ENCODE measurements at places on chromosomes 3 and 15.

DNA sequence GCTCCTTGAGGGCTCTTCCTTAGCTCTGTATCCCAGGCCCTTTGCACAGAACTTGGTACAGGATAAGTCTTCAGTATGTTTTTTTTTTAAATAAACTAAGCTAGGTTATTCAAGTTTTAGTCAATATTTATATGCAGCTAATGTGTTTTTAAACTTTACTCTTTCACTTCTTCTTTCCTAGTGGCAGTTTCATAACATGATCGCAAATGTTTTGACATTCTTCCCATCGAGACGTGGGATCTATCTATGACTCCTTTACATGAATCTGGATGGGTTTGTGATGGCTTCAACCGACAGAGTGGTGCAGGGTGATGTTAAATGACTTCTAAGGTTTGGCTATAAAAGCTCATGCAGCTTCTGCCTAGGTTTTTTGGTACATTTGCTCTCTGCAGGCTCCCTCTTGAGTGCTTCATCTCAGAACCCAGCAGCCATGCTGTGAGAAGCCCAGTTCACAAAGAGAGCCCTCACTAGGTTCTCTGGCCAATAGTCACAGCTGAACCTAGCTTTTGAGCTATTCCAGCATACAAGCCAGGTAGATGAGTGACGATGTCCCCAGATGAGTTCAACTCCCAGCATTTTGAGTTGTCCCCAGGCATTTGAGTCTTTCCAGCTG, 13.5 kb upstream of the MECOM start:
- no peak for DNase-seq

GRCh38 chr15:70151462-70151861, 53.7 kb upstream of the TLE3 start:
- DNase-seq = no peak

GRCh38 chr3:71444028-71444860, 139.3 kb downstream of the FOXP1 start:
- DNase-seq = peak; percentile 61

- DNase-seq = no peak
These were observed 15.5 kb upstream of the IL16 start for GRCh38 chr15:81181220-81181619.

- no peak for DNase-seq
These were observed 2.8 kb upstream of the CCR3 start for GRCh38 chr3:46239301-46239938.

GRCh38 chr3:168077091-168077490, 18.6 kb downstream of the GOLIM4 start:
- DNase-seq = no peak

DNA sequence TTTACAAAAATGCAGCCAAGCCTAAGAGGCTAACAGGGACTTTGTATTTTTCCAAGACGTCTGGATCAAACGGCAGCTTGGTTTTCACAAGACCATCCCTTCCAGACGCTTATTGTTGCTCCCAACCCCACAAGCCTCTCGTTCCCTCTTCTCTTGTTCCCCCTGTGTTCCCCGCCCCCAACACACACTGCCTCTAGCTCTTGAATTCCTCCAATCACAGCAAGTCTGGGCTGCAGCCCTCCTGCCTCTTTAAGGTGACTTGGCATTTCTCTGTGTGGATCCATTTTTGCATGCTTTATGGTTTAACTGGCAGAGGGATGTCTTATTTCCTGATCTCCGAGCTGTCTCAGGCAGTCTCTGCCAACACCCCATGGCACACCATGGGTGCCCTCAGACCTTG, 182.2 kb downstream of the ABHD5 start:
- DNase-seq = no peak

- DNase-seq = no peak
These were observed 10.5 kb downstream of the SLC6A6 start for GRCh38 chr3:14412831-14413380.

DNA sequence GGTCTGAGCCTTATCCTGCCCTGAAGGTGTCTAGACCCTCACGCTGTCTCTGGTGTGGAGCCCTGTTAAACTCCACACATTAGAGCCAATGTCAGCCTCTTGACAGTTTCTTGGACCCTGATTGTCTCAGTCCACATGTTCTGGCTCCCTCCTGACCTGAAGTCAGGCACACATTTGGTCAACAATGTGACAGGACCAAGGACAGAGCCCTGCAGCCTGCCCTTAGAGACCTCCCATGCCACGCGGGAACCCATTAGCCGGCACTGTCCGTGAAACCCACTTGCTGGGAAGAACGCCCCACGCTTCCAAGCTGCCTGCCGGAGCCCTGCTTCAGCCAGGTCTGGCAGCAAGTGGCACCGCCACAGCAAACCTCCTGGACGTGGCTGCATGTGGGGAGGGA, 162.7 kb upstream of the LINGO1 start:
- no peak for DNase-seq

DNA sequence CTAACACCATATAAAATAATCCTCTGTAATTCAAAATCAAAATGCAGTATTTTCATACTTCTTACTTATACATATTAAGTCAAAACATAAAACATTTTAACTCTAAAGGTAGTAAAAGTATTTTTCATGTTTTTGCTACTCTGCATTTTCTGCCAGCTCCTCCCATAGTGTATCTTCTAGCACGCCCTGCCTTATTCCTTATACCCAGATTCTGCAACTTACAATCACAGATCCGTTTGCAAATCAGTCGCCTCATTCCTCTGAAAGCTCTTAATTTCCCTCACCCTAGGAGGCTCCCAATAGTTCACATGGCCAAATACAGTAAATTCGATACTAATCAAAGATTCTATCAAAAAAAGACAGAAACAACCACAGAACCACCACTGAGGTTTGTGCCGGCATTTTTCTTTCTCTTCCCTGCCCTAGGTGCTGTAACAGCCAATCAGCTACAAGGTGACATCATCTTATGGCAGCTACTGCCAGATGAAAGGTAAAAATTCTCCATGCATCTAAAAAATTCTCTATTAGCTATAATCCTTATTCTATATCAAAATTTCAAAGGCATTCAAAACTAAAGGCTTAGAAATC, 72.9 kb downstream of the CLASP2 start:
- DNase-seq = no peak

- DNase-seq = no peak
These were observed 649 bp upstream of the PIK3CB start for GRCh38 chr3:138835397-138835757.

DNA sequence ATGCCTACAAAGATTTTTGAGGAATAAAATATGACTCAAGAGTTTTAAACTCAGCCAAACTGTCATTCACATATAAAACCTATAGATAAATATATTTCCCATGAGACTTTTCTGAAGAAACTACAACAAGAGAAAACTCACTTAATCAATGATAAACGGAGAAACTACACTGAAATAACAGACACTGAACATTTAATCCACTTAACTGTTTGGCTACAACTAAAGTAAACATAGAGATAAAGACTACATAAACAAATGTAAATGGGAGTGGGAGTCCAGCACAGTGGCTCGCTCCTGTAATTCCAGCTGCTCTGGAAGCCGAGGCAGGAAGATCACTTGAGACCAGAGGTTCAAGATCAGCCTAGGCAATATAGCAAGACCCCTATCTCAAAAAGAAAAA, 79.2 kb downstream of the MEX3B start:
- no peak for DNase-seq

DNA sequence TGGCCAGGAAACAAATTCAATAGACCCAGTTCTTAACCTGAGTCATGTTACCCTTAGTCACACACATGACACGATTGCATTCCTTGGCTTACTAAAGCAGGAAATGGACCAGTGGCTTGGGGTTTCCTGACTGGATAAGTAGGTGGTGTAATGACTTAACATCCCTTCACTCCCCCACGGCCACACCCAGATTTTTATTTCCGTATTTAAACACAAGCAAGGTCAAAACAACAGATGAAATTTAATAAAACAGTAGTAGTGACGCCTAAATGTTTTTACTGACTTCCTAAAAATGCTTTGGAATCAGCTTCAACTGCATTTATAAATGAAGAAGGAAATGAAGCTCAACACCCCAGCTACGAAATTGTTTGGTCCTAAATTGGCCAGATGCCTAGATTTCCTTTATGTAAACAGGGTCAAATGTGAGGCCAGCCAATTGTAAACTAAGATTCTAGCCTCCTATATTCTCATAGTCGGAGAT, 324.3 kb downstream of the CHST2 start:
- peak; percentile 95 for DNase-seq

- DNase-seq = no peak
These were observed 418.8 kb upstream of the PROK2 start for GRCh38 chr3:72203613-72204349.

DNA sequence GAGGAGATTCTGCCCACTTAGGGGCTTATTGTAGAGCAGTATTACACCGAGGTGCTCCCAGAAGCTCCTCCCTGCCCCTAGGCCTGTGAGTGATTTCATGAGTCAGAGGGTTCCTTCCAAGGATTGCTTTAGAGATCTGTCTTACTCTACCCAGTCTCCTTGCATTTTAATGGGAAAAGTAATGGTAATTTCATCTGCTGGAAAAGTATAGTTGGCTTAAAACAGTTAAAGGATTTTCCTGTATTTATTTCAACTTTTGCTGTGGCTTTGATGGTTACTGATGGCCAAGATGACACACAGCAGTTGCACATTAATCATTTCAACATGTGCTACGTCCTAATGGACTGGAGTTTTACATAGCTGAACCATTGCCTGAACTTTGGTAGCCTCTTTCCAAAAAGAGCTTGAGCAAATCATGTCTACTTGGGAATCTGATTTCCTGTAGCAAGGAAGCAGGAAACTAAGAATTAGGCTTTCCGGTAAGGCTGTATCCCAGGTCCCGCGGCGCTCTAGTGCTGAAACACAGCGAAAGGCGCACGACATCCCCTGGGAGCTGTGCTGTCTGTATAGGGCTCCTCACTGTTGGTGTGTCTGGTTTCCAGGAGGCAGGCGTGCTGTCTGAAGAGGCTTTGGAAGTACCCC, 9.2 kb upstream of the PGPEP1L start:
- peak; percentile 70 for DNase-seq

DNA sequence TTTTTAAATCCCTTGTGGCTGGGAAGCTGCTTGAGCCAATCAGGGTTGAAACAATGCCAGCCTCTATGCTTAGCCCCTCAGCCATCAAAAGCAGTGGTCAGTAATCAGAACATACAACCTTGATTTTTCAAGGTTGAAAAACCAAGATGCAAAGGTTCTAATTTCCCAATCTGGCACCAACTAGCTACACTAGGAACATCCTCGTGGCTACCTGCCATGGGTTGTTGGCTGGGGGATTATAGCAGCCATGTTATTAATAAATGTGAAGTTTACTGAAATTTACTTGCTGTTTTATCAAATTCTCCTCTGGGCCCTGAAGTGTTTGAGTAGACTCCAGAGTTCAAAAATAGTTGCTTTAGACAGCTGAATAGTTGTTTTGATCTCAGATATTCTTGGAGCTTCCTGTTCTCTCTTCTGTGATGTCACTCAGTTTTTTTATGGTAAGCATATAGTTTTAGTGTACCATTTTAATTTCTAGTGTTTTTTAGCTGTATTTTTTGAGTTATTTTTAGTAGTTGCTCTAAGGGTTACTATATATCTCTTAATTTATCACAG, 31.9 kb downstream of the PCCB start:
- DNase-seq = no peak

DNA sequence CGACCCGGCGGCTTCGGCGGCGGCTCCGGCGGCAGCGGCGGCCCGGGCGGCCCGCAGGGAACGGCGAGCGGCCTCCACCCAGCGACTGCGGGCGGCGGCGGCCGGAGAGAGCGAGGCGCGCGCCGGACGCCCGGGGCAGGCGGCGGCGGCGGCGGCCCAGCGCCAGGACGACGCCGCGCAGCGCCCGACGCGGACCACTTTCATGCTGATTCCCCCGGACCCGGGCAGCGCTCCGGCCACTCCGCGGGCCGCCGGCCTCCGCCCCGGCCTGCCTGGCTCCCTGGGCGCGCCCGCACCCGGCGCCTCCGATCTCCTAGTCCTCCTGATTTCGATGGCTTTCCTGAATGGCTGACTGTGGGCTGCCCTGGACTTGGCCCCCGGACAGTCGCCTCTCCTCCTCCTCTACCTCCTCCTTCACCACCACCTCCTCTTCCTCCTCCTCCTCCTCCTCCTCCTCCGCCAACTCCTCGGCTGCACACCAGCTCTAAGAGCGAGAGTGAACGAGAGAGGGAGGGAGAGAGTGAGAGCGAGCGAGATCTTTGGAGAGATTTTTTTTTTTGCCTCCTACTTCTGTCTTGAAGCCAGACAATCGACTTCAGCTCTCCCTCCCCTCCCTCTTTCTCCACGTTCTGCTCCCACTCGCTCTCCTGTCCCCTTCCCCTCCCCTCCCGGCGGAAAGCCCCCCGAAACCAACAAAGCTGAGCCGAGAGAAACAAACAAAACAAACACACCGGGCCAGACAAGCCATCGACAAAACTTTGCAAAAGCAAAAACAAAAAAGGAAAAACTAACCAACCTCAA, 844 bp downstream of the NR2F2 start:
- DNase-seq = no peak

- DNase-seq = no peak
These were observed 13.0 kb downstream of the HCN4 start for GRCh38 chr15:73355612-73356265.

GRCh38 chr3:171307046-171307585, 153.1 kb downstream of the TNIK start:
- DNase-seq = no peak

GRCh38 chr15:33009603-33010002, 184.9 kb downstream of the FMN1 start:
- no peak for DNase-seq

GRCh38 chr15:66198757-66199156, 54.8 kb downstream of the MEGF11 start:
- no peak for DNase-seq

- no peak for DNase-seq
These were observed 119.5 kb upstream of the PRICKLE2 start for GRCh38 chr3:64344721-64345207.

- no peak for DNase-seq
These were observed 9.5 kb upstream of the ROPN1B start for GRCh38 chr3:125959317-125960065.
